ENCODE measurements at places on chromosomes 7 and 10.

- no peak for DNase-seq
Measured at GRCh38 chr7:32881074-32881982, 10.2 kb downstream of the KBTBD2 start.

- no peak for DNase-seq
Measured at GRCh38 chr10:131855461-131856401, 45.1 kb upstream of the PPP2R2D start.

DNA sequence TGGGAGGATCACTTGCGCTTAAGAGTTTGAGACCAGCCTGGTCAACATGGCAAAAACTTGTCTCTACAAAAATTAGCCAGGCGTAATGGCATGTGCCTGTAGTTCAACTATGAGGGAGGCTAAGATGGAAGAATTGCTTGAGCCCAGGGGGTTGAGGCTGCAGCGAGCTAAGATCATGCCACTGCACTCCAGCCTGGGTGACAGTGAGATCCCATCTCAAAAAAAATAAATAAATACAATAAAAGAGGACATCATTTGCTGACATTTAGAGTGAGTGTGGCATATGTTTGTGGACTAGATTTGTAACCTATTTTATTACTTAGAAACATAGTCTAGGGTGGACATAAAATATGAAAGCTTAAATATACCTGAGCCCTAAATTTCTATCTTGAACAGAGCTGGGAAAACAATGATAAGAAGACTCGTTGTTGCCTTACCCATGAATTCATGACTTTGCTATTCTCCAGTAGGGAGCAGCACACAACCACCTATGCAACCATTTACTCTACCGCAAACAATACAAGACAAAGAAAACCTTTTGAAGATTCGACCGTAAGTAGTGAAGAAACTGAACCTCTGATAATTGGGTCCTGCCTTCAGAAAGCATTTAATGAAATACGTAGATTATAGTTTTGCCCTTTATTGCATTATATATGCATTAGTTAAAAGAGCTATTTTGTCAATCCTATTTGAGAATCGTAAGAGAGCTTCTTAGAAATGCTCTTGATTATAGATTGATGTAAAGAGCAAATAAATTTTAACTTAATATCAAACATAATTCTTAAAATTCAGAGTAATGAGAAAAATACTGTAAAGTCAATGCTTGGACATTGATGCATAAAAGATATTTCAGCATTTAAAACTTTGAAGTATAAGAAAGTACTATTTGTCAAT is 83.5 kb downstream of the GNAT3 start:
- DNase-seq, result no peak

DNA sequence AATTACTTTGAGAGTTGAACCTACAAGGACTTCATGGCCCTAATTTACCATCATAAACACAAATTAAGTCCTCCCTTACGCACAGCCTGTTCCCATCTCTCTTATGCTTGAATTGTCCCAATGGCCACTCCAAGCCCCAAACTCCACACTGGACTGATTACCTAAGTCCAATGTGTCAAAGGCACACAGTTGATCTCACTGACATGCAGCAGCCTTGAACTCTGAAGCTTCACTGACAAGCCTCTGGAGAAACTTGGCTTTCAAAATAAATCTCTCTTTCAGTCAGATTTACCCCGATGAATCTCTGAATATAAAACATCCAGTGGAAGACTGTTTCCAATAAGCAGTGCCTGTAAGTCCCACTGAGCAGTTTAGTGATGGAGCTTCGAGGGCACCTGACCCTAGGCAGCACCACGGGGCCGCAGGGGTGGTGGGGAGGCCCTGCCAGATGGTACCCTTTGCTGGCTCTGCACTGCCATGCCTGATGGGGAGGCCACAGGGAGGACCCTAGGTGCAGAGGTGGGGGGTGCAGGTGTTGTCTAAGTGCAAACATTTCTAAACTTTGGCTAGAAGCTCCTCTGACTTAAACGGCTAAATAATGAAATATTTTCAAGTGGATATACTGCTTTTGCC is 3.3 kb upstream of the MAT1A start:
- no peak for DNase-seq

- DNase-seq, result no peak
Measured at GRCh38 chr7:42495256-42495655, 258.2 kb upstream of the GLI3 start.

DNA sequence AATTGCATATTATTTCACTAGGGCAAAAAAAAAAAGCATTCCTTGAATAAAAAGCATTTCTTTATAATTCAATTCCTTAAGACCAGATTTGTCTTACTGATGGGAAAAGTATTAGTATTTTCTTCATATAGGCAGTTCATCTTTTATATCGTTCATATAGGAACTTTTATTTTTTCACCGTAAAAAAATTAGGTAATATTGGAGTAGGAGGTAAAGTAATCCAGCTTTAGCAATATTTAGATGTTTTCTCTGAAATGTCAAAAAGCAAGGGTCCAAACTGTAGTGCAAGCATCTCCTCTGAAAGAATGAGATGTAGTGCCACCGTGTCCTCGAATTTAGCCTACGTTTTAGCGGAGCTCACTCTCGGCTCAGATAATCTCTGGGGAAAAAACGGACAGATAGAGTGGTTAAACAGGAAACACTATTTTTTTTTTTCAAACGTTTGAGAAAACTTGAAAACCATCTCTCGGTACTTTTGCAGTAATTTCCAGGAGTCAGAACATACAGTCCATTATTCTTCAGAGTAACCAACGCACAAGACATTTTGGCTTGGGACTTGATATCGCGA is 5.5 kb upstream of the SPAG6 start:
- DNase-seq, result no peak

All from nucleus accumbens (tissue), 56 donors.